ENCODE measurements at places on chromosomes 2 and 18.

- DNase-seq = no peak
Observed at GRCh38 chr2:231489990-231490389, 25.7 kb upstream of the NCL start.

- DNase-seq = no peak
Observed at GRCh38 chr2:174611854-174612253, 14.2 kb upstream of the WIPF1 start.

- DNase-seq = no peak
Observed at GRCh38 chr18:28147674-28148171, 29.2 kb downstream of the CDH2 start.

DNA sequence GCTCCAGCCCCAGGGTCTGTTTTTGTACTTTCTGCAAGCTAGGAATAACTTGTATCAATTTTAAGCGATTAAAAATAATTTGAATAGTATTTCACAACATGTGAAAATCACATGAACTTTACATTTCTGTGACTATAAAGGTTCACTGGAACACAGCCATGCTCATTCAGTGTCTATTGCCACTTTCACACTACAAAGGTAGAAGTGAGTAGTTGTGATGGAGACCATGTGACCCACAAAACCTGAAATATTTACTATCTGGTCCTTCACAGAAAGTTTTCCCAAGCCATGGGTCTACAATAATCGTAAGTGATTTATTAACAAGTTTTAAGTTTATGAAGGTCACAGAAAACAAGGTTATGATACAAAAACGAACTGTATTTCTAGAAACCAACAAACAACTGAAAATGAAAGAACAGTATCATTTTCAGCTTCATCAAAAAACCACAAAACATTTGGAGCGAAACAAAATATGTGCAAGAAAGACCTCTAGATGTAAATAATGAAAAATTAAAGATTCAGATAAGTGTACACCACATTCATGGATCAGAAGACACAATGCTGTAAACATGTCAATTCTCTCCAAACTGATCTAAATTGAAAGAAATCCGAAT is 68.9 kb upstream of the DNER start:
- no peak for DNase-seq

Measured in GM20000 (cell line).